HT-29 (cell line): ENCODE measurements at places on chromosomes 5 and 9. TPM values are rescaled to one million over a fixed set of nuclear protein-coding genes. Genes with fewer than 3 reads are reported as not detected.

The GMCL2 gene
- total RNA-seq: not detected in 2 replicates

The IFT74 gene
- total RNA-seq: 4.0 and 4.7 TPM in 2 replicates

The C5orf58 gene
- total RNA-seq: not detected in 2 replicates

The IL5 gene
- not detected in 2 replicates for total RNA-seq

The MYORG gene
- 26.5 and 29.5 TPM in 2 replicates for total RNA-seq

GRCh38 chr5:112649882-112650281 is 87.8 kb upstream of the APC start:
- DNase-seq: peak; percentile 3

DNA sequence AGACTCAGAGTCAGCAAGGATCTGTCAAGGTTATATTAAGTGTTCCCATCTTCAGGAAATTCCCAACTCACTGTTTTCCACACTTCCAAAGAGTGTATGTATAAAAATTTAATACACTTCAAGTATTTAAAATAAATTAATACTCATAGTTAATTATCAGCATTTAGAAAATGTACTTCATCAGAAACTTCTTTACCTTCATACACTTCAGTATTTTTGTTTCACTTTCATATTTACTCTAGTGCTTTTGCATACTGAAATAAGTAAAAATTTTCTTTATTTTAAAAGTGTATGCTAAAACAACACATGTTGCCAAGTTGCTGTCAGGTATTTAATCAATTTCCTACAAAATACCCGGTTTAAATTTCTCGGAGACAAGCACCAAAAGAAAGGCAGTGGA is 16.5 kb downstream of the RICTOR start:
- no peak for DNase-seq

GRCh38 chr5:157253547-157253946 is 12.4 kb upstream of the CYFIP2 start:
- peak; percentile 63 for DNase-seq

GRCh38 chr9:101566904-101567724 is 27.7 kb downstream of the PPP3R2 start:
- DNase-seq: peak; percentile 58
